ENCODE measurements at places on chromosomes 16 and 17.

- DNase-seq, result no peak
These were observed 6.2 kb upstream of the CD300LG start for GRCh38 chr17:43840814-43841213.

DNA sequence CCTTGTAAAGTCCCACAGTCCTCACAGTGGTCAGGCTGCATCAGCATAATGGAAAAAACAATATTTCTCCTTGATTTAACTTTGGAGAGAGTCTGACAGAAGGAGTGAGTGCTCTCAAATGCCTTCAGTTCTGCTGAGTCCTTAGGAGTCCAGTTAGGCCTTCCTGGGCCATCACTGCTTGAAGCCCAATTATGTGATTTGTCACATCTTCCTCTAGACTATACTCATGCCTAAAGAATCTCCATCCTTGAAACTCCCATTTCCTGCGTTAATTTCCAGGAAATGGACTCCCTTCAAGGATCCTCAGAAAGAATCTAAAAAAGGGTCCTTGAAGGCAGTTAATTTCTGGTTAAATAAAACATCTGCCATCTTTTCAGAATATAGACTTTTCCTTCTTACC, 52.8 kb downstream of the SLFN5 start:
- DNase-seq, result no peak

DNA sequence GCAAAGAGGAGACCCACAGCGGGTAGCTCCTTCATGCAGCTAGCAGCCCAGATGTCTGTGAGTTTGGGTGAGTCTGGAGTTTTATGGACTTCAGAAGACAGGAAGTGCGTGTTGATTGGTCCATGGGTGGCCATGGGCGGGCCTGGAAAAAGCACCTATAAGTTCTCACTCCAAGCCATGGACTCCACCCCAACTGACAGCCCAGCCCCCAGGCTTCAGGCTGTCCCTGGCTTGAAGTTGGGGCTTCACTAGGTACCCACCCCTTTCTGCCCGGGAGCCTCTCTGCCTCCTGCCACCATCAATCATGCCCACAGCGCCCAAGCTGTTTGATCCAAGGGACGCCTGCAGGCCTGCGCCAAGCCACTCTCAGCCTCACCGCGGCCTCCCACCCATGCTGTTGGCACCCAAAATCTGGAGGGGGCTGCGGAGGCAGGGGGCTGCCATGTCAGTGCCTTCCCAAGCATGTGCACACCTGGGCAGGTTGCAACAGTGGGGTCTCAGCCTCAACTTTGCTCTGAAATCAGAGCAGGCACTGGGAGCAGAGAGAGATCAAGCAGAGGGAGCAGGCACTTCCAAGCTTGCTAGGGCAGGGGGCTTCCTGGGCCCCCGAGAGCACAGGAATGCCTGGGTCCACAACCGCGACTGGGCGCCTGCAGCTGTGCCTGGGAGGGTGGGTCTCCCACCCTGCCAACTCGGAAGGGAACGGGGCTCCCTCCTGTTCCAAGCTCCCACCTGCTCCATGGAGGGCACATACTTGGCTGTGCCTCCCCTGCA, 1503.7 kb downstream of the CDH11 start:
- DNase-seq, result no peak

DNA sequence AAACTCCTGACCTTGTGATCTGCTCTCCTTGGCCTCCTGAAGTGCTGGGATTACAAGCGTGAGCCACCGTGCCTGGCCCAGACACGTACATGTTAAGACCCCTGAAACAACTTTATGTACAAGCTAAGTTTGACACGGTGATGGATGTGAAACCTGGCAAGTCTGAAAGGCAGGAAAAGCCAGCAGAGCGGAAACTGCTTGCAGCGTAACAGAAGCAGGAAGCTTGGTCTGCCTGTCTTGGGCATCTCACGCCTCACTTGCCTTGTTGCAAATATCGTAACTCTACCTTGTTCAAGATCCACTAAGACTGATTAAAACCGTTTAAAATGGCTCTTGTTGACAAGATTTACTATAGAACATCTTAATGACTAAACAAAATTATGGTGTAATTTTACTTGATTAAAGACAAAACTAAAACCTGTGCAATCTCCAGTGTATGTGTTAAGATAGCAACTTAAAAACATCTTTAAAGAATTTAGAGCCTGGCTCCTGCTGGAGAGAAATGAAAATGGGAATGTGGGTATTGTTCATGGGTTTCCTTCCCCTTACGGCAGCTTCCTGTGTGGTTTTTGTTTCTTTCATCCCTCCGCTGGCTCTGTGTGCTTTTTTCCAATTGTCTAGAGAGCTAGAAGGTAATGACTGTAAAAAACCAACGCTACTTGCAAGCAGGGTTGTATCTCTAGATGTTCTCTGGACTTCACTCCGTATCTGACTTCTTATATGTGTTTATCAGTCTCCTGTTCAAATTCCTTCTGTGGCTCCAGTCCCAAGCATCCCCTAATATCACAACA, 477.6 kb downstream of the XYLT1 start:
- DNase-seq, result no peak

DNA sequence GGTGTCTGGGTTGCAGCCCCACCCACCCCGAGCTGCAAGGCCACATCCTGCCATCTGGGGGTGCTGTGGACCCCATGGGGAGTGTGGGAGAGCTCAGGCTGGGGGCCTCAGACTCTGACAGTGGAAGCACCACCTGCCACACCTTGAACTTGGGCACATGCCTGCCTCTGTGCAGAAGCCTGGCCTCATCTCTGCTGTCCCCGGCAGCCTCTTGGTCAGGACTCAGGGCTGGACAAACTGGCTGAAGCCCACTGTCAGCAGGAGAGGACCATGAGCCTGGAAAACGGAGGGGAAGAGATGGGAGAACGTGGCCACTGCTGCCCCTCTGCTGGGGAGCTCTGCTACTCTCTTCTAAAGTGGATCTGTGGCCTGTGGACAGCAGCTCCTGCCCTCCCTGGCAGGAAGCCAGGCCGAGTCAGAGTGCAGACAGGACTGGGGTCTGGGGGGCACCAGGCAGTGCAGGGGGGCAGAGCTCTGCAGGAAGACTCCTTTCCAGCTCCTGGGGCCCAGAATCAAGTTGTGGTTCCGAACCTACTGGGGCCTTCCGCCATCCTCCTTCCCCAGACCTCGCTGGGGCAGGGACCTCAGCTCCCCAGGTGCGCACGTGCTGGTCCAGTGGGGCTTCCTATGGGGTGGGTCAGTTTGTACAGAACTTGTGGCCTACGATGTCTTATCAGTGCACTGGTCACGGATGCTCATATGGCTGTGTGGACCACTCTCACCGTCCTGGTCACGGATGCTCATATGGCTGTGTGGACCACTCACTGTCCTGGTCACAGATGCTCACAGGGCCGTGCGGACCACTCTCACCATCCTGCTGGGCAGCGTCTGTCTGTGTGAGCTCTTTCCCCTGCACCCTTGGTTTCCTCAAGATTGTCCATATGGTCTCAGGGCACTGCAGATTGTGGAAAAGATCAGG, 207.7 kb downstream of the LAT start:
- DNase-seq, result no peak

DNA sequence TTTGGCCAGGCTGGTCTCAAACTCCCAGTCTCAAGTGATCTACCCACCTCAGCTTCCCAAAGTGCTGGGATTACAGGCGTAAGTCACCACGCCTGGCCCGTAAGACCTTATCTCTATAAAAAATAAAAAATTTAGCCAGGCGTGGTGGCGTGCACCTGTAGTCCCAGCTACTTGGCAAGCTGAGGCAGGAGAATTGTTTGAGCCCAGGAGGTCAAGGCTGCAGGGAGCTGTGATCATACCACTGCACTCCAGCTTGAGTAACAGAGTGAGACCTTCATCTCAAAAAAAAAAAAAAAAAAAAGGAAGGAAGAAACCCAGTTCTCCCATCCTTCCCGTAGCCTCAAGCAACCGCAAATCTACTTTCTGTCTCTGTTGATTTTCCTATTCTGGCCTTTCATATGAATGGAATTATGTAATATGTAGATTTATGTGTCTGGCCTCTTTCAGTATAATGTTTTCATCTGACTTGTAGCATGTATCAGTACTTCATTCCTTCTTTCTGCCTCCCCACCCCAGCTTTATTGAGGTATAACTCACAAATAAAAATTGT, 11.2 kb downstream of the CASC3 start:
- no peak for DNase-seq
